ENCODE measurements at places on chromosomes 16 and 17. TPM values are rescaled to one million over a fixed set of nuclear protein-coding genes. Genes with fewer than 3 reads are reported as not detected.

- DNase-seq = peak; percentile 65
These were observed 7.3 kb upstream of the SMIM5 start for GRCh38 chr17:75625813-75626486.

DNA sequence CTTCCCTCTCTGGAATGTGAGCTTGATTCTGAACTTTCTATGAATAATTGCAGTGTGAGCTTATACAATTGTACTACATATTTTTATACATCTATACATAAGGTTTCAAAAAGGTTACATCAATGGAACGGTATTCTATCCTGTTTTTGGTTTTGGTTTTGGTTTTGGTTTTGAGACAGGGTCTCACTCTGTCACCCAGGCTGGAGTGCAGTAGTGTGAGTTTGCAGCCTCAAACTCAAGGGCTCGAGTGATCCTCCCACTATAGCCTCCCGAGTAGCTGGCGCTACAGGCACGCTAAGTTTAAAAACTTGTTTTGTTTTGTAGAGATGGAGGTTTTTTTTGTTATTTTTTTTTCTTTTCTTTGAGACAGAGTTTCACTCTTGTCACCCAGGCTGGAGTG is 1.1 kb downstream of the CTRB1 start:
- DNase-seq = no peak

GRCh38 chr16:783404-784161 is 4.6 kb downstream of the RPUSD1 start:
- DNase-seq = peak; percentile 80

DNA sequence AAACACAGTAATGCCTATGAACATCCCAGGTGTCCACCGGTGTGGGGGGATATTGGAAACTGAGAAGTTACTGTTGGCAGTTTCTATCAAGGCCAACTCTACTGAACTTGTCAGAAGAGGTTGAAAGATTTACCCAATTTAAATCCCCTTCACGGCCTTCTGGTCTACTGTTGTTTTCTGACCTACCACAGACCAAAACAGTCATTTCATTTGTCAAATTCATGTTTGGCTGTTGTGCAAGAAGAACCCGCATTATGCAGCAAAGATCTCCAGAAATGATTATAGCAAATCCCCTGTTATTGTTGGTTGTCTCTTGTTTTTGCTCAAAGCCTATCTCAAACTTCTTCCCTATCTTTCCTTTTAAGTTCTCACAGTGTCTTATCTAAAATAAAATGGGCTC is 73.1 kb upstream of the MAF start:
- no peak for DNase-seq

- no peak for DNase-seq
These were observed 322.3 kb downstream of the ZFHX3 start for GRCh38 chr16:72725643-72726042.

- peak; percentile 77 for DNase-seq
These were observed 51.2 kb upstream of the DHX40 start for GRCh38 chr17:59513934-59514841.

- no peak for DNase-seq
These were observed 8.5 kb upstream of the HOXB9 start for GRCh38 chr17:48634493-48635208.

GRCh38 chr16:88888461-88889387 is 22.3 kb upstream of the PABPN1L start:
- DNase-seq = peak; percentile 82

GRCh38 chr17:76521262-76521661 is 16.2 kb downstream of the CYGB start:
- no peak for DNase-seq

DNA sequence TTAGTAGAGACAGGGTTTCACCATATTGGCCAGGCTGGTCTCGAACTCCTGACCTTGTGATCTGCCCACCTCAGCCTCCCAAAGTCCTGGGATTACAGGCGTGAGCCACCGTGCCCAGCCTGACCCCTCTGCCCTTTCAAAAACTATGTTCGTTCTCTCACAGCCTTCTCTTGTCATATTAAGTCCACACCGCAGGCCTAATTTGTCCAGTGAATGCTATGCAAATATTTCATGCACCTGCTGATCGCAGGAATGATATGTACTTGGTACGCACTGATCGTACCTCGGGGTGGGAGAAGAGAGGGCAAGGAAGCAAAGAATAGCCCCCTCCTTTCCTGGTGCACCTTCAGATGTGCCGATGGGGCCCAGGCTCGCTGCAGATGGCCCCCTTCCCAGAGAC is 3.0 kb upstream of the BIRC5 start:
- DNase-seq = no peak

TVP23A gene
- 1.4 TPM for polyA plus RNA-seq

HES7 gene
- 0.25 TPM for polyA plus RNA-seq

- peak; percentile 60 for DNase-seq
These were observed 3.1 kb downstream of the EVI2A start for GRCh38 chr17:31318298-31318801.

DNA sequence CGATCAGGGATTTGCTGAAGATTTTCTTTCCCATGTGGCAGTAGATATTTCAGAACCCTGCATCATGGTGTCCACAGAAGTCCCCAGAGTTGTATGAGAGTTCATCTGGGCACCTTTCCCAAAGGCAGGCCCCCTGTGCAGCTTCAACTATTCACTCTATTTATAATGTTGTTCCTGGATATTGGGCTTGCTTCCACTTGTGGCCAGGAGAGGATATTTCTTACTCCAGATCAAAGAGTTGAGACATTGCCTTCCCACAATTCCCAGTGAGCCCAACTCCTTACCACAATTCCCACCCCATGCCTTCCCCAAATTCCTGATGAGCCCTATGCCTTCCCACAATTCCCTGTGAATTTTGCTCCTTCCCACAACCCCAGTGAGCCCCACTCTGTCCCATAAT is 206.9 kb downstream of the WWOX start:
- no peak for DNase-seq

IRX5 gene
- polyA plus RNA-seq = 0.48 TPM

GRCh38 chr16:30349675-30350074 is 5.4 kb downstream of the CD2BP2 start:
- DNase-seq = no peak

GRCh38 chr16:87550495-87550961 is 51.8 kb upstream of the JPH3 start:
- peak; percentile 81 for DNase-seq

DNA sequence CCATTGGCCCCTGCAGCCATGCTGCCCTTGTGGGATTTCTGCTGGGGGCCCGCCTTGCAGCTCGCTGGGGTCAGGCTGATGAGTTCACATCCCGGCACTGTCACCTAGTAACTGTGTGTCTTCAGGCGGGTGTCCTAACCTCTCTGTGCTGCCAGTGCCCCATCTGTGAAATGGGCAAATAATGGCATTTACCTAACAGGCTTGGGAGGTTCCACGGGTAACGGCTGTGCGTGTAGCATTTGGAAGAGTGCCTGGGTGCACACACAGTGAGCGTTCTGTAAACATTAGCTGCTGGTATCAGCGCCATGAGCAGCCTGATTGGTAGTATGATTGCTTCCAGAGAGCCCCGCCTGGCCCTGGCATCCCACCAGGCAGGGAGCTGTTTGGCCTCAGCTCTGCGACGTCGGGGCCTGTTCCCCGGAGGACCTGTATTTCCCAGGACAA is 167.3 kb upstream of the GSE1 start:
- DNase-seq = no peak

DNA sequence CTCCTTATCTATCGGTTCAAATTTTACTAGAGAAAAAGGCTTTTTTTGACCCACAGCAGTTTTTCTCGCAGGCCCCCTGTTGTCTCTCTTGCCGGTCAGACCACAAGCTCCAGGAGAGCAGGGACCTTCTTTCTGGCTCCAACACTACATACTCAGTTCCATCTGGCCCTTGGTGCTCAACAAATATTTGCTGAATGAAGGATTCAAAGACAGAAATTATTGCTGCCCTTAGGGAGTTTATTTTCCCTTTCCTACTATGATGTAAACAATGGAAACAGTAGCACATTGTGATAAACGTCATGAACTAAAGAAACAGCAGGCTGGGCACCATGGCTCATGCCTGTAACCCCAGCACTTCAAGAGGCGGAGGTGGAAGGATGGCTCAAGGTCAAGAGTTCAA is 59.0 kb upstream of the ATP2A3 start:
- no peak for DNase-seq

DNA sequence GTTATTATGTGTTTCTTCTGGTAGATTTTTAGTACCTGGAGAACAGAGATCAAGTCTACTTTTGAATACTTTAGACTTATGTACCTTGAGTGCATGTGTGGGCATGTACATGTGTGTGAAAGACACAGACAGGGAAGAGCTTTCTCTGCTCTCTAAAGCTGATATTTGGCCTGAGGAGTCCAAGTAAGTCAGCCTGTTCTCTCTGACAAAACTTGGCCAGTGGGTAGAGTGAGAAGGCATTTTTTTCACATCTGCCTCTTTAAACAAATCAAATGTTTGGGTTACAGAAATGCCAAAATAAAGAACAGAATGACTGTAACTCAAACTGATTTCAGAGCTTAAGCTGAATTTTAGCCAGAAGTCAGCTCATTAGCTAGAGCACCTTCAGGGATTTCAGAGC is 309.7 kb upstream of the DYNLRB2 start:
- DNase-seq = no peak

LDAF1 gene
- 40.5 TPM for polyA plus RNA-seq

DNA sequence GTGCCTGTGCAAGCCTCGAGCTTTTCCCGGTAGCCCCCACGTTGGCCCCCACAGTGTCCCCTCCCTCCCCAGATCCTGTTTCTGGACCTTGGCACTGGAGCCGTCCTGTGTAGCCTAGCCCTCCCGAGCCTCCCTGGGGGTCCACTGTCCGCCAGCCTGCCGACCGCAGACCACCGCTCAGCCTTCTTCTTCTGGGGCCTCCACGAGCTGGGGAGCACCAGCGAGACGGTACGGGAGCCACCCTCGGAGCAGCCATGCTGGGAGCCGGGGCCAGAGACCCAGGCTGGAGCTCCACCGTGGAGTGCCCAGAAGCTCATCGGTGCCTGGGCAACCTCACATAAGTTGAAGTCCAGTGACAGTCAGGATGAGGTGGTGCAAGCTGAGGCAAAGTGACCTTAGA is 11.8 kb downstream of the RGS11 start:
- peak; percentile 49 for DNase-seq

PABPN1L gene
- not detected for polyA plus RNA-seq

DNA sequence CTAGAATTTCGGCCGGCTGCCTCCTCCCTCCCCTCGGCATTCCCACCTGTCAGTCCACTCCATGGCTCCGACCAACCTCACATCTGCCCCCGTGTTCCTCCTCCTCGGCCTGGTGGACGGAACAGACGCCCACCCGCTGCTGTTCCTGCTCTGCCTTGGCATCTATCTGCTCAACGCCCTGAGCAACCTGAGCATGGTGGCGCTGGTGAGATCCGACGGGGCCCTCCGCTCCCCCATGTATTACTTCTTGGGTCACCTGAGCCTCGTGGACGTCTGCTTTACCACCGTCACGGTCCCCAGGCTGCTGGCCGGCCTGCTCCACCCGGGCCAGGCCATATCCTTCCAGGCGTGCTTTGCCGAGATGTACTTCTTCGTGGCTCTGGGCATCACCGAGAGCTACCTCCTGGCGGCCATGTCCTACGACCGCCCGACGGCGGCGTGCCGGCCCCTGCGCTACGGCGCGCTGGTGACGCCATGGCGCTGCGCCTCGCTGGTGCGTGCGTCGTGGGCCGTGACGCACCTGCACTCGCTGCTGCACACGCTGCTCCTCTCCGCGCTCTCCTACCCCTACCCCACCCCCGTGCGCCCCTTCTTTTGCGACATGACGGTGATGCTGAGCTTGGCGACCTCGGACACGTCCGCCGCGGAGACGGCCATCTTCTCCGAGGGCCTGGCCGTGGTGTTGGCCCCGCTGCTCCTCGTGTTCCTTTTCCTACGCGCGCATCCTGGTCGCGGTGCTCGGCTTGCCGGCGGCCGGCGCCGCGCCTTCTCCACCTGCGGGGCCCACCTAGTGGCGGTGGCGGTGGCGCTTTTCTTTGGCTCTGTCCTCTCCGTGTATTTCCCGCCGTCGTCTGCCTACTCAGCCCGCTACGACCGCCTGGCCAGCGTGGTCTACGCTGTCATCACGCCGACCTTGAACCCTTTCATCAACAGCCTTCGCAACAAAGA is at the start of gene OR3A2:
OR3A2 (minus strand) TSS at position 440 of the 948 bp plus-strand sequence.
- no peak for DNase-seq

RTN4RL1 gene
- polyA plus RNA-seq = 5.4 TPM

DNA sequence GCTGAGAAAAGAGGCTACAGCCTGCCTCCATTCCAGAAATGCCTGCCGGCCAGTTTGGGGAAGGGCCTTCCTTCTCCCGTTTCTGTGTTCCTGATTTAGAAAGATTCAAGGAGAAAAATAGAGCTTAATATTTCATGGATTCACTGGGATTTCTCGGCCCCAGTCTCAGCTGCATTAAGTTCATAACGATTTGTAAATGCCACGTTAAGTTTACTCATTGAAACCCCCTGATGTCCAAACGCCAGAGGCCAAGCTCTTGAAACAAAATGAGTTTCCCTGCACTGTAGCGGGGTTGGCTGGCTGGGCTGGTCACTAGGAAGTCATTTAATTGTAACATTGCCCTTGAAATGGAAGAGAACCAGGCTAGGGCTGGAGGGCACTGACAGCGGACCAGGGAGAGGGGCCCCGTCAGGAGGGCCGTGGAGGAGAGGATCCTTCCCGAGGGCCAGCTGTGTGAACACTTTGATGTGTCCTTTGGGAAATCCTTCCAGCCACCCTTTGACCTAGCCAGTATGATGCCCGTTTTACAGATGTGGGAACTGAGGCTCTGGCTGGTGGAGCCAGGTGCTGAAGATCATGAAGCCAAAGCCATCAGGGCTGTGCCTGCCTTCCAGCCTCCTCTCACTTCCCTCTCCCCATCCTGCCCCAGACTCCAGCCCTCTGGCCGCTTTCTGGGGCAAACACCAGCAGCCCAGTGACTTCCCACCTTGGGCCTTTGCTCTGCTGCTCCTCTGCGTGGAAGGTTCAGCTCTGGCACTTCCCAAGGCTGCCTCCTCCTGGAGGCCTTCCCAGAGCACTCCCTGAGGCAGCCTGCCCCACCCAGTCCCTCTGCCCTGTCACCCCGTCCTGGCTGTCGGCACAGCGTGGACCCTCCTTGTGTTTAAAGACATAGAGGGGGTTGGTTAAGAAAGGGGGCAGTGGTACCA is 220.6 kb downstream of the KATNIP start:
- no peak for DNase-seq

CRYM gene
- polyA plus RNA-seq = 108 TPM

TMEM107 gene
- 7.2 TPM for polyA plus RNA-seq

GRCh38 chr16:12318661-12319427 is 342.3 kb downstream of the SNX29 start:
- no peak for DNase-seq

DNA sequence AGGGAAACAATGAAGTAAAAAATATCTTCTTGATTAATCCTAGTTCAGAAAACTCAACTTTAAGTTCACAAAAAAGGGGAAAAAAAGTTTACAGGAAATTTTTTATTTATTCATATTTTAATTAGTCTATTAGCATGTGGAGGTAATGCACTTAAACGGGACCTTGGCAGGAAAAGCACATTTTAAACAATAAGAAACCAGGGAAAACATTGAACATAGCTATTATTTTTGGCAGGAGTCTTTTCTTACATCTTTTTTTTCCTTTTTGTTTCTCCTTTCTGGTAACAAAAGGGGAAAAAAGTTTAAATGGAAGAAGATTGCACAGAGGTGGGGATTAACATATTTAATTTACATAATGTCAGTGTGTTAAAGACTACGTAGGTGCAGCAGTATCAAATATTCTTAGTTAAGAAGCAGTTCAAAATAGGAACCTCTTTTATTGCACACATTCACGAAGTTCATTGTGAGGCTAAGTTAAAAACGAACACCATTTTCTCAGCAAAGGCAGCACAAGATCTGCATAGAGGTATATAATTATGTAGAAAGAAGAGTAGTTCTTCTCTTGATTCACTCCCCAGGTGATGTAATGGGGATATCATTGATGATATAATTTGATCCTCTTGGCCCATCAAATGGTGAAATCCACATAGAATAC is 940.5 kb downstream of the CDH11 start:
- no peak for DNase-seq

- peak; percentile 90 for DNase-seq
These were observed 165.7 kb downstream of the CMIP start for GRCh38 chr16:81610144-81610842.

Data from right cardiac atrium (tissue), 5 donors.